ENCODE measurements at places on chromosomes 4 and X. TPM values are rescaled to one million over a fixed set of nuclear protein-coding genes. Genes with fewer than 3 reads are reported as not detected.

DNA sequence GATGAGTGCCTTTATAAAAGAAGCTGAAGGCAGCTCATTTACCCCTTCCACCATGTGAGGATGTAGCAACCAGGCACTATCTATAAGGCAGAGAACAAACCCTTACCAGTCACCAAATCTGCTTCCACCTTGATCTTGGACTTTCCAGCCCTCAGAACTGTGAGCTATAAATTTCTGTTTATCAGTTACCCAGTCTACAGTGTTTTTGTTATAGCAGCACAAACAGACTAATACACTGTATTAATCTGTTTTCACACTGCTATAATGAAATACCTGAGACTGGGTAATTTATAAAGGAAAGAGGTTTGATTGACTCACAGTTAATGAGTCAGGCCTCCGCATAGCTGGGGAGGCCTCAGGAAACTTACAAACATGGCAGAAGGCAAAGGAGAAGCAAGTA is 91.2 kb downstream of the SOWAHB start:
- DNase-seq, result peak; percentile 15

- DNase-seq, result peak; percentile 11
These were observed 2050.7 kb downstream of the ARAP2 start for GRCh38 chr4:34193451-34194154.

DNA sequence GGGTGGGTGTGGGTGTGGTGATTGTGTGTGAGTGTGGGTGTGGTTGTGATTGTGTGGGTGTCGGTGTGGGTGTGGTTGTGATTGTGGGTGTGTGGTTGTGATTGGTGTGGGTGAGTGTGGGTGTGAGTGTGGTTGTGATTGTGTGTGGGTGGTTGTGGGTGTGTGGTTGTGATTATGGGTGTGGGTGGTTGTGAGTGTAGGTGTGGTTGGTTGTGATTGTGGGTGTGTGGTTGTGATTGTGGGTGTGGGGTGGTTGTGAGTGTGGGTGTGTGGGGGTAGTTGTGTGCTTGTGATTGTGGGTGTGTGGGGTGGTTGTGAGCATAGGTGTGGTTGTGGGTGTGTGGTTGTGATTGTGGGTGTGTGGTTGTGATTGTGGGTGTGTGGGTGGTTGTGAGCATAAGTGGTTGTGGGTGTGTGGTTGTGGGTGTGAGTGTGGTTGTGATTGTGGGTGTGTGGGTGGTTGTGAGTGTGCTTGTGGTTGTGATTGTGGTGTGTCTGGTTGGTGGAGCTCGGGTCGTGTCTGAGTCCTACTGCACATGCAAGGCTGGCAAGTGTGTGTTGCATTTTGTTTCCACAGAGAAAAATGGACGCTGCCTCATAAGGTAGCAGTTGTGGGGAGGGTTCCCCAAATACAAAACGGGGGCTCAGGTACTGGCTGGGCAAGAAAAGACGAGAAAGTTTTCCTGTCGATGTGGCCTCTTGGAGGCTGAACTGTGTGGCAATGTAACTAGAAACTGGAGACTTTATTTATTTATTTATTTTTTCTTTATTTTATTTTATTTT is 116.7 kb downstream of the UBE2K start:
- DNase-seq, result peak; percentile 8

Gene PDE6B
- total RNA-seq, result not detected
